Glutamatergic neuron (in vitro differentiated cells): ENCODE measurements at places on chromosomes 2 and 18.

- DNase-seq: no peak
- peaks cover 4% of the 10 kb centered on the region for H3K36me3 ChIP-seq
- no peak overlapping the region for H3K4me3 ChIP-seq
- no peak overlapping the region for H3K27ac ChIP-seq
Observed at GRCh38 chr2:127953849-127954248, 68.1 kb upstream of the AMMECR1L start.

DNA sequence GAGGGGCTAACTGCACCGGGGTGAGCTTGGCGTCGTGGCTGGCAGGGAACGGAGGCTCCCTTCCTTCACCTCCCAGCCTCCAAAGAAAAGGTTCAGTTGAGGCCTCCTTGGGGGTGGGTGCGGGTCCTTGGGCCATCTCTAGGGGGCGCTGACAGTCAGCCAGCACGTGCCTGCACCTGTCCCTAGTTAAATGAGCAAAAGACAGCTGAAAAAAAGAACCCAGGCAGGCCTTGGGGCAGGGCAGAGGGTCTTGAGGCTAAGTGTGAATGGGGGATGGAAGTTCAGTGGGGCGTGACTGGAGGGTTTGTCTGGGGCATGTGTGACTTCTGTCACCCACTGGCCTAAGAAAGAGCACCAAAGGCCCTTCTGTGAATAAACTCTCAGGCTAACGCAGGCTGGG is 56.4 kb downstream of the ZFP36L2 start:
- H3K27ac ChIP-seq: no peak overlapping the region
- H3K36me3 ChIP-seq: peaks cover 8% of the 10 kb centered on the region
- H3K4me3 ChIP-seq: no peak overlapping the region
- no peaks in the 10 kb centered on the region for H3K4me1 ChIP-seq

- H3K27ac ChIP-seq: no peak overlapping the region
- peaks cover 8% of the 10 kb centered on the region for H3K4me1 ChIP-seq
- DNase-seq: no peak
- H3K27me3 ChIP-seq: peaks cover 3% of the 10 kb centered on the region
Observed at GRCh38 chr2:165901620-165902298, 51.8 kb downstream of the TTC21B start.

GRCh38 chr18:7071600-7071999 is 46.0 kb downstream of the LAMA1 start:
- no peak for DNase-seq
- H3K27me3 ChIP-seq: peaks cover 3% of the 10 kb centered on the region
- H3K4me1 ChIP-seq: peaks cover 21% of the 10 kb centered on the region
- H3K36me3 ChIP-seq: no peaks in the 10 kb centered on the region
- no peak overlapping the region for H3K4me3 ChIP-seq

- H3K4me3 ChIP-seq: no peak overlapping the region
- no peak overlapping the region for H3K27ac ChIP-seq
- no peaks in the 10 kb centered on the region for H3K36me3 ChIP-seq
- no peak for DNase-seq
- H3K27me3 ChIP-seq: peaks cover 2% of the 10 kb centered on the region
Observed at GRCh38 chr18:8806100-8806797, 100.9 kb downstream of the MTCL1 start.

DNA sequence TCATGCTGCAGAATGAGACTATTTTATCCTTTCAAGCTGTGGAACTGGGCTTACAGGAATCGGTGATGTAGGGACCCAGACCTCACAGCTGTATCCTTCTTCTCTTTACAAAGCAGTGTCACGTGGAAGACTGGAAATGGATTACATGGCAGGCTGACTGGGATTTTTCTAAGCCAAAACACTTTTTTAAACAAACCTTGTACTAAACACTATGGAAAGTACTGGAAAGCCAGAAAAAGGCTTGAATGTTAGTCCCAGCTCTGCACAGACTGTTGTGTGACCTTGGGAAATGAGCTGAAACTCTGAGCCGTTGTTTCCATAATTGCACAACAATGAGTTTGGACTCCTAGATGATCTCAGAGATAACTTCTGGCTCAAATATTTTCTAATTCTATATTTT is 7.6 kb upstream of the ADAM23 start:
- no peaks in the 10 kb centered on the region for H3K36me3 ChIP-seq
- DNase-seq: no peak
- no peaks in the 10 kb centered on the region for H3K27me3 ChIP-seq

DNA sequence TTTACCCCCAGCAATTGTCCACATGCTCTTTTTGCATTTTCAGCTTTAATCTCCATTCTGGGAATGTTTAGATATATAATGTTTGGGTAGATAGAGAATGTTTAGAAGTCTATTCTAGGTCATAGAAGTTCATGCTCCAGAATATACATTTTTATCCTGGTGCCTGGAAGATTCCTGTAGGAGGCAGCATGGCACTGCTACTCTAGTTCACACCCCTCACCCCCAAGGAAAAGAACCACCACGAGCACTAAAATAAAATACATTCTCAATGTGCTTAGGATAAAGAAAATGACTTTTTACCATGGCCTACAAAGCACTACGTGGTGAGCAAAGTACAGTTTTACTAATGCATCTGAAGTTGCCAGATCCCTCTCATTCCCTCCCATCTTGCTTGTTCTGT is 53.8 kb downstream of the MYO1B start:
- no peak for DNase-seq
- H3K27me3 ChIP-seq: no peaks in the 10 kb centered on the region
- no peaks in the 10 kb centered on the region for H3K36me3 ChIP-seq
- H3K4me3 ChIP-seq: no peak overlapping the region
- H3K27ac ChIP-seq: no peak overlapping the region

GRCh38 chr18:35979112-35979511 is 6.6 kb downstream of the RMP24 start:
- H3K27me3 ChIP-seq: peaks cover 2% of the 10 kb centered on the region
- no peak overlapping the region for H3K27ac ChIP-seq
- peaks cover 10% of the 10 kb centered on the region for H3K36me3 ChIP-seq
- H3K4me1 ChIP-seq: peaks cover 1% of the 10 kb centered on the region
- DNase-seq: no peak
- H3K4me3 ChIP-seq: no peak overlapping the region

- H3K36me3 ChIP-seq: no peaks in the 10 kb centered on the region
- H3K4me3 ChIP-seq: no peak overlapping the region
- peaks cover 23% of the 10 kb centered on the region for H3K4me1 ChIP-seq
- H3K27ac ChIP-seq: no peak overlapping the region
- DNase-seq: no peak
Observed at GRCh38 chr2:197426723-197427603, 7.9 kb downstream of the SF3B1 start.

- H3K27ac ChIP-seq: no peak overlapping the region
- H3K36me3 ChIP-seq: no peaks in the 10 kb centered on the region
- H3K4me1 ChIP-seq: no peaks in the 10 kb centered on the region
- H3K27me3 ChIP-seq: no peaks in the 10 kb centered on the region
- DNase-seq: no peak
- H3K4me3 ChIP-seq: no peak overlapping the region
Observed at GRCh38 chr2:129502781-129503180, 476.7 kb upstream of the RAB6C start.

DNA sequence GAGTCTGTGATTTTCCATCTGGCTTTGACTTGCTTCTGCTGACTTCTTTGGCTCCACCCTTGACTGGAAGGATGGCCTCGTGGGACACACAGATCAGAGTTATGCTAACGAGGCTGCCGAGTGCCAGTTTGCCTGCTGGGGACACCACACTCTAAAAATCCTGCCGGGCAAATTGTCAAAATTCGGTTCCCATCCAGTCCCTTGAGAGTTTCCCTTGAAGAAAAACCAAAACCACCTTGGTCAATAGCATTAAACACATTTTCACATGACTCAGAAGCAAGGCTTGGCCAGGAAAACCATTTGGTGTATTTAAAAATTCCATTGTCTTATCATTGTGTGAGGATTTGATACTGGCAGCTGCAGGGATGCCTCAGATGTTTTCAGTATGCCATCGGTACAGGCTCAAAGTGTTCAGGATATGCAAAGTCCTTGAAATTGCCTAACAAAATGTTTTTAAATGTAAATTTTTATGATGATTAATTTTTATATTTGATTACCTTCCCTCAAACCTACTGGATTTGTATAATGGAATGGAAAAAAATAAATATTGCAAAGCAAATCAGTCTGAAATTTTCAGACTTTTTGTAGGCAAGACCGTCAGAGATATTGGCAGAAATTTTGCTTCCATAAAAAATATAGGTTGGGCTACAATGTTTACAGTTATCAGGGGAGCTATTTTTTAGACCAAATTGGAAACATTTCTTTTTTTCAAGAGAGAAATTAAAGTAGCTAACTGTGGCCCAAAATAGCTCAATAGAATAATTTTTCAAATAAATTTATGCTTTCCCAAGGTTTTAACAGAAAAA is 41.6 kb downstream of the KCNE4 start:
- H3K27me3 ChIP-seq: peaks cover 1% of the 10 kb centered on the region
- H3K27ac ChIP-seq: peak overlapping the region; percentile 85
- H3K4me1 ChIP-seq: peaks cover 33% of the 10 kb centered on the region
- H3K36me3 ChIP-seq: no peaks in the 10 kb centered on the region
- DNase-seq: peak; percentile 66

DNA sequence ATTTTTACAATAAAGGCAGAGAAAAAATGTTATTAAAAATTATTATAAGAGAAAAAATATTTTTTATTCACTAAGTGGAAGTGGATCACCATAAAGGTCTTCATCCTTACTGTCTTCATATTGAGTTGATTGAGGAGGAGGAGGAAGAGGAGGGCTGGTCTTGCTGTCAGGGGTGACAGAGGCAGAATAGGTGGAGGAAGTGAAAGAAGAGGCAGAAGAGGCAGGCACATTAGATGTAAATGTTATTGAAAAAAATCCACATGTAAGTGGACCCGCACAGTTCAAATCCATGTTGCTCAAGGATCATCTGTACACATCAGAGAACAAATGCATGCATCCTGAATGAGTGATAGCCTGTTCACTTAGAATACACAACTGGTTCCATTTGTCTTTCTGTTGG is 6.4 kb upstream of the SPATS2L start:
- no peaks in the 10 kb centered on the region for H3K36me3 ChIP-seq
- H3K27me3 ChIP-seq: no peaks in the 10 kb centered on the region
- DNase-seq: no peak
- H3K4me3 ChIP-seq: no peak overlapping the region
- H3K4me1 ChIP-seq: peaks cover 7% of the 10 kb centered on the region
- H3K27ac ChIP-seq: no peak overlapping the region

- no peaks in the 10 kb centered on the region for H3K27me3 ChIP-seq
- H3K27ac ChIP-seq: no peak overlapping the region
- DNase-seq: no peak
- no peaks in the 10 kb centered on the region for H3K36me3 ChIP-seq
- no peak overlapping the region for H3K4me3 ChIP-seq
Observed at GRCh38 chr2:169900686-169901085, 73.4 kb downstream of the UBR3 start.

DNA sequence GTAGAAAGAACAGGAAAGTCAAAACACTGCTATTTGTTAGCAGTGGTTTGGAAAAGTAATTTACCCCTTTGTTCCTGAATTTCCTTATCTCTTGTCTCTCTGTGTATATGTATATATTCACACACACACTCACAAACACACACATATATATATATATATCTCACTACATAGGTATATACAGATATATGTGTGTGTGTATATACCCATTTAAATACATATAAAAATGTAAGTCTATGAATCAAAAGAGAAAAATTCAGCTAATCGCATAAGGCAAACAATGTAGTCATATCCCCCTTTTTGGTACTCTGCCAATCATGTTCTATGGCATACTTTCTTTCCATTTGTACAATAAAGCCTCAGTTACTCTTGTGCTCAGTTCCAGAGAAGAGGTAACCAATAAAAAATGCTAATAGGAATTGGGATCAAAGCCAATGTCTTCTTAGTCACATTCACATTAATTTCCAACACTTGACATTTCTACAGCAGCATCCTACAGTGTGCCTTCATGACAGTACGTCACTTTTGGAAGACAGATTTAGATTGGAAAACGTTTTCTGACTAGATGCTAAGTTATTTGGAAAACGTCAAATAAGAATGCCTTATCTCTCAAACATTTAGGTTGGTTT is 94.6 kb downstream of the MC4R start:
- no peak overlapping the region for H3K27ac ChIP-seq
- DNase-seq: no peak
- H3K4me1 ChIP-seq: no peaks in the 10 kb centered on the region
- H3K27me3 ChIP-seq: no peaks in the 10 kb centered on the region

DNA sequence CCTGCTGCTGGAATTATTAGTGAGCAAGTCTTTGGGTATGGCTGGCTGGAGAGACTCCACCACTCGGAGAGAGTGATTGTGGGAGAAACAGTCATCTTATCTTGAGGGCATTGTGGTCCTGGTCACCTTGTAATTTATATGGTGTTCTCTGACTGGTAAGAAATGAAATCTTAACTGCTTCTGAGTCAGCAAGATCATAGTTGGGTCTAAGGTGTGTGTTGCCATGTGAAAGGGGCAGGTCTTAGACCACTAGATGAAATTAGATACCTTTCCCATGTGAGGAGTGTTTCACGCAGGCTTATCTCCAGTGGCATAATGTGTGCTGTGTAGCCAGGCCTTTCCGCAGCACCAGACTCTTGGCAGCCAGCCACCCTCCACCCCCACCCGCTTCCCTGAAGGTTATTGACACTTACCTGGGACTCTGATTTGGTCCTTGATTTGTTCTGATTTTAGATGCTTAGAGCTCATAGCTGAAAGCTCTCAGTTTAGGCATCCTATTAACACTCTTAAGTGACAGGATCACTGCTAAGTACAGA is 7.7 kb downstream of the MAPRE3 start:
- H3K27me3 ChIP-seq: peaks cover 2% of the 10 kb centered on the region
- no peak overlapping the region for H3K27ac ChIP-seq
- no peaks in the 10 kb centered on the region for H3K36me3 ChIP-seq
- no peak for DNase-seq
- no peak overlapping the region for H3K4me3 ChIP-seq
- peaks cover 19% of the 10 kb centered on the region for H3K4me1 ChIP-seq

DNA sequence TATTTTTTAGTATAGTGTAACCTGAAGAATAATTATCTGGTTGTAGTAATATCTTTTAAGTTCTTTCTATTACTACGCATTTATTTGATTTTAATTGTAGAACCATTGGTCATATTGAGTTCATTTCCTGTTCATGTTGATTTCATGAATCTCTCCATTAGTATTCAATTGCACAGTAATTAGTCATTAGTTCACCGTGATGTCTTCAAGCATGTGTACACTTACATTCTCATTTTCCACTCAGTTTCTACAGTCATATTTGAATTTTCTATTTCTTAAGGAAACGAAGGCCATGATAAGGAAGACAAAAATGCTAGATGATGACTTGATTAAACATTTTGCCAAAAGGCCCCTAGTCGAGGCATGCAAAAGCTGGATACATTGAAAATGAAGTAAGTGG is 333.7 kb upstream of the FANCL start:
- H3K36me3 ChIP-seq: peaks cover 8% of the 10 kb centered on the region
- no peak overlapping the region for H3K27ac ChIP-seq
- H3K4me1 ChIP-seq: peaks cover 9% of the 10 kb centered on the region
- H3K4me3 ChIP-seq: no peak overlapping the region

- peak; percentile 16 for DNase-seq
- H3K27ac ChIP-seq: peak overlapping the region; percentile 74
- peaks cover 21% of the 10 kb centered on the region for H3K36me3 ChIP-seq
- peaks cover 21% of the 10 kb centered on the region for H3K4me1 ChIP-seq
- no peaks in the 10 kb centered on the region for H3K27me3 ChIP-seq
- H3K4me3 ChIP-seq: peak overlapping the region; percentile 60
Observed at GRCh38 chr2:138536302-138536701, 34.7 kb downstream of the SPOPL start.
